ENCODE measurements at places on chromosomes 11 and 22. TPM values are rescaled to one million over a fixed set of nuclear protein-coding genes. Genes with fewer than 3 reads are reported as not detected.

Gene TMPRSS5
- 0.74 TPM for total RNA-seq

Gene ACTN3
- not detected for total RNA-seq

Gene RBMXL2
- total RNA-seq = not detected

Gene SGSM1
- total RNA-seq = 2.9 TPM

GRCh38 chr11:3002351-3002861 is 10.3 kb upstream of the NAP1L4 start:
- no peak overlapping the region for H3K27ac ChIP-seq
- no peaks in the 10 kb centered on the region for H3K27me3 ChIP-seq
- H3K4me3 ChIP-seq = no peak overlapping the region
- peaks cover 49% of the 10 kb centered on the region for H3K36me3 ChIP-seq

DNA sequence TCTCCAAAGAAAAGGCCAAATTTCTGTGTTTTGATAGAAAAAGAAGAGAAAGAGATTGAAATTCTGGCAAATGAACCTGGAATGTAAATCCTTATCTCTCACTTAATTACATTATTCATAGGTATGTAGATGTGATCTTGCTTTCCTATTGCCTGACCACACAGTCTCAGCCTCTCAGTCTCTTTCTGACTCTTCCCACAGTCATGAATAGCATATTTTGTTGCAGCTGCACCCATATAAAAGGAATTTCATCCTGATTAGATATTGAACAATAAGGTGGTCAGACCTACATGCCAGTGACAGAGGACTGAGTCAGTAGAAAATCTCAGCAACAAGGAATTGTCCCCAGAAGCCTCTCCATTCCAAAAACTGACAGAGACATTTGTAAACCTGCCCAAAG is 62.9 kb upstream of the LRRC4C start:
- no peak overlapping the region for H3K4me3 ChIP-seq
- H3K27ac ChIP-seq = no peak overlapping the region
- H3K27me3 ChIP-seq = no peaks in the 10 kb centered on the region
- H3K36me3 ChIP-seq = no peaks in the 10 kb centered on the region
- H3K4me1 ChIP-seq = no peaks in the 10 kb centered on the region

DNA sequence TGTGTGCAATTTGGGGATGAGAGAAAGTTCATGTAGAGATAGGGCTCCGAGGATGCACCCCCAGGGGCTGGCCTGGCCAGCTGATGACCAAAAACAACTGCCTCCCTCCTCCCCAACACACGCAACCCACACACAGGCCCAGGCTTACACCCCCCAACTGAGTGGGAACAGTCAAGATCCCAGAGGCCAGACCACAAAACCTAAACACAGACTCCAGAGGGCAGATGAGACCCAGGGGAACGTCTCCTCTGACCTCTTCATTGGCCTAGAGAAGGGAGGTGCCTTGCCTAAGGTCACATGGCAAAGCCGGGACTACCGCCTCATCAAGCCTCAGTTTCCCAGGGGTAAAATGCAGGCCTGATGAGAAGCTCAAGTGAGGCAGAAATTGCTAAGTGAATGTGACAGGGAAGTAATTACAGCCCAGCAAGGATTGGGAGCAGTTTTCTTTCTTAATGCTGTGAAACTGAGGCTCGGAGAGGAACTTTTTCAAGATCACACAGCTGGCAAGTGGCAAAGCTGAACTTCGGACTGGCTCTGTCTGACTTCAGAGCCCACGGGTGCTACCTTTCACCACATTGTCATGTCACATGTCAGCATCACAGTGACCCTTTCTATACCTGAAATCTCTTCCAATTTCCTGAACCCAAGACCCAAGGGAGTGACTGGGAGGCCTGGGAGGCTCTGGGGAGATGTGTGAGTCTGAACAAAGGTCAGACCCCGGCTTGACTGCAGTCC is 69.9 kb upstream of the WNT11 start:
- H3K27ac ChIP-seq = no peak overlapping the region
- H3K4me1 ChIP-seq = no peaks in the 10 kb centered on the region
- H3K4me3 ChIP-seq = no peak overlapping the region
- H3K36me3 ChIP-seq = no peaks in the 10 kb centered on the region

DNA sequence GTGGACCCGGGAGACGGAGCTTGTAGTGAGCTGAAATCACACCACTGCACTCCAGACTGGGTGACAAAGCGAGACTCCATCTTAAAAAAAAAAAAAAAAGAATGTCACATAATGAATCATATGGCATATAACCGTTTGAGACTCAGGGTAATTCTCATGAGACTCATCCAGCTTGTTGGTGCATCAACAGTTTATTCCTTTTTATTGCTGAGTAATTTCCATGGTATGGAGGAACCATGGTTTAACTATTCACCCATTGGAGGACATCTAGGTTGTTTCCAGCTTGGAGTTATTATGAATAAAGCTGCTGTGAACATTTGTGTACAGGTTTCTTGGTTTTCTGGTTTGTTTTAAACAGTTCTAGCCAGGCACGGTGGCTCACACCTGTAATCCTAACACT is 25.3 kb downstream of the PPARA start:
- H3K27ac ChIP-seq = no peak overlapping the region
- H3K27me3 ChIP-seq = no peaks in the 10 kb centered on the region
- peaks cover 4% of the 10 kb centered on the region for H3K4me1 ChIP-seq

DNA sequence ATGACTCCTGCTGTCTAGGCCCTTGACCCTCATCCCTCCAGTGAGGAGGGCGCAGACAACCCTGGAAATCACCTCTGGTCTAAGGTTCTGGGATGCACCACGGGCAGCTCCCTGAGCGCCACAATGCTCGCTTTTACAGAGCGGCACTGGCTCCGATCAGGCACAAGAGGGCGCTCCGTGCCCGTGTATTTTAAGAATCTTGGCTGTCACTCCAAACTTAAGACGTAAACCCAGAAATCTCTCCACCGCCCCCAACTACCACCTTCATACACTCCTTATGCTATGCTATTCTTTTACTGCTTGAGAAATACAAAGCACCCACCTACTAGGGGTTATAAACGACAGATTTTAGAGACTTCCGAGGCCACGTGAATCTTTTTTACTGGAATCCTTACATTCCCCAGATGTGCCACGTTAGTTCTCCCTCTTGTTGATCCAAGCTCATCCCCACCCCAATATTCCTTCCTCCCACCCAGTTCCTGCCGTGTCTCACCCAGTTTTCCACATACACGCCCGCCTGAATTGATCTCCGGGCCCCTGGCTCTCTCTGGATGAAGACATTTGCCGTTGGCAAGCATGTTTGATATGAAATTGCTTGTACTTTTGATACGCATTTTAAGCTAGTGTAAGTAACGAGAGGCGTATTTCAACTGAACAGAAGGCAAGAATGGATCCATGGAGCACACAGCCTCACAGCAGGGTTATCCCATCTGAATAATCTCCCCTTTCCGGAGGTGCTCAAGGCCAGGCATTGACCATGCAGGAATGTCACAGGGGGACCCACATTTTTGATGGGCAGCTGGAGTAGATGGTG is 453.5 kb downstream of the OPCML start:
- no peak overlapping the region for H3K4me3 ChIP-seq
- no peak for DNase-seq
- no peak overlapping the region for H3K27ac ChIP-seq
- no peaks in the 10 kb centered on the region for H3K27me3 ChIP-seq
- H3K4me1 ChIP-seq = peaks cover 6% of the 10 kb centered on the region
